ENCODE measurements at places on chromosomes 12 and 14.

DNA sequence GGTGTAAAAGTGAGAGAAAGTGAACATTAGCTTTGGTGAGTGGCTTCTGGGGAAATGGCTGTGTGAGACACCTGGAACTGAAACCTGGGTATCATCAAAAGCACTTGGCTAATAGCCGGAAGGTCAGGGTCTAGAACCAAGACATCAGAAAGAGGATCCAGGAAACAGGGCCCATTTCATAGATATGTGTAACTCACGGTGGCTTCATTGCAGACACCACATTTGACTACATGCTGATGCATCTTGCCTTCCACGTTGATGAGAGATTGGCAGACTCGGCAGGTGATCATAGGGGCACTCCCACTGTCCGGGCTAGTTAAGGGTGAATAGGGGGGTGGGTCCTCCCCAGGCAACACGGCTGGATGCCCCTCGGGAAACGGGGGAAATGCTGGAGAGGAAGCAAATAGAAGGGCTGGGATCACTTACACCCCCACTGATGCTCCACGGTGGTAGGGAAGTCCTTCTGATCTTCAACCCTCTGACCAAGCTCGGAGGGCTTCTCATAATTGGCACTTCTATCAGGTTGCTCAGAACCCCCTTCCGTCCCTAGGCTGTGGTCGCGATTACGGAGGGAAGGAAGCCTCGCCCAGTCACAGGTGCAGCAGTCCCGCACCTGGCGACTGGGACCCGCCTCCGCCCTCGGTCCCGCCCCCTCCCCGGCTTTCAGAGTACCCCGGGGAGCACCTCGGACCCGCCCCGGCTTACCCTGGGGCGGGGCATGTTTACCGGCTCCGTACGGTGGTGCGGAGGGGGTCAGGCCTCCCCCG lies 593 bp downstream of the PIP4P1 start:
- no peak for DNase-seq

DNA sequence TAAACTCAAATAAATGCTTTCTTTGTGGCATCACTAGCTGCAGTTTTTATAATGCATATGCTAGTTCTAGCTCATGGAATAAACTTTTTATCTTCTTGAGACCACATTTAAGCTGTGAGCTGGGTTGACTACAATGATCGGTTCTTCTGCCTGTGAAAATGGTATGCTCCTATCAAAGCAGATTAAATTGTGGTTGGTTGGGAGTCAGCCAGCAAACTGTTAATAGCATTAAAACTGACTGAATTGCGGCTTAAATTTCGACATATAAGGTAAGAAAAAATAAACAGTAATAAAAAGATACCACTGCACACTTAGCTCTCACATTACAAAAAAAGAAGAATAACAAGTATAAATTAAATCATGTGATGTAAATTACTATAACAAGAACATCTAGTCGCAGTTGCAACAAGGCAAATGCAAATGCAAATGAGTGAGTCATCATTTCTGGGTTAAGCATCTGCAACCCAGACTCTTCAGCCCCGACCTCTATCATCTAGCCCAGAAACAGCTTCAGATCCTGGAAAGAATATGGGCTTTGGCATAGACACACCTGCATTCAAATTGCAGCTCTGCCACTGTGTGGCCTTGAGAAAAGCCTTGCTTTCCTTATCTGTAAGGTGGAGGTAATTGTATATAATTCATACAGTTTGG lies 19.8 kb upstream of the DHRS7 start:
- DNase-seq: no peak

DNA sequence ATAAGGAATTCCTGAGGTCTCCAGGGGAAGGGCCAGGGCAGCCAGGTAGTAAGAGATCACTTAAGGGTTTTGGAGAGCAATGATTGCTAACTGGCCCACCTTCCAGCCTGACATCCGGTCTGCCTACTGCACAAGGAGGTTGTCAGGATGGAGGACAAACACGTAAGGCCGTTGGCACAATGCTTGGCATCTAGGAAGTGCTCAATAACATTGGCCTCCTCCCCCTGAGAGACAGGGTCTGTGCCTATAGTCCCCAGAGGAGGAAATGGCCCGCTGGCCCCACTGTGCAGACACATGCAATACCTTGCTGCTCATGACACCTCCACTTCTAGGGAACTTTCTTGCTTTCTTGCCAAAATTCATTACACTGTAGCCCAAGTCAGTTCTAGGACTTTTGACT lies 73.2 kb downstream of the NTF3 start:
- no peak for DNase-seq

DNA sequence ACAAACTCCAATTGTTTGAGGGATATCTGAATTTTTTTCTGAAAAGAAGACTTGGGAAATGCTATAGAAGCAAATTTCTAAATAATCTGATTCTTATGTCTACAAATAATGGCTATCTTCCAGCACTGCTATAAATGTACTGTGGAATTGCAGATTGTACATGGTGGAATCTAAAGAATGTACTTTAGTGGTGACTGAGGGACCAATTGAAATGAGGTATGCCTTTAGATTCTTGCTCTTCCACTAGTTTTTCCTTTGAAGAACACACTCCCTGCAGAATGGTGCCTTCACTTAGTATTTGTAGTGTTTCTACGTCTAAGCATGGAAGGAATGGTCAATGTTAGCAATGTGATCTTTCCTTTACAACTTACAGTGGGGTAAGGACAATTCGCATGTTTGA lies 11.7 kb upstream of the PRB4 start:
- no peak for DNase-seq

DNA sequence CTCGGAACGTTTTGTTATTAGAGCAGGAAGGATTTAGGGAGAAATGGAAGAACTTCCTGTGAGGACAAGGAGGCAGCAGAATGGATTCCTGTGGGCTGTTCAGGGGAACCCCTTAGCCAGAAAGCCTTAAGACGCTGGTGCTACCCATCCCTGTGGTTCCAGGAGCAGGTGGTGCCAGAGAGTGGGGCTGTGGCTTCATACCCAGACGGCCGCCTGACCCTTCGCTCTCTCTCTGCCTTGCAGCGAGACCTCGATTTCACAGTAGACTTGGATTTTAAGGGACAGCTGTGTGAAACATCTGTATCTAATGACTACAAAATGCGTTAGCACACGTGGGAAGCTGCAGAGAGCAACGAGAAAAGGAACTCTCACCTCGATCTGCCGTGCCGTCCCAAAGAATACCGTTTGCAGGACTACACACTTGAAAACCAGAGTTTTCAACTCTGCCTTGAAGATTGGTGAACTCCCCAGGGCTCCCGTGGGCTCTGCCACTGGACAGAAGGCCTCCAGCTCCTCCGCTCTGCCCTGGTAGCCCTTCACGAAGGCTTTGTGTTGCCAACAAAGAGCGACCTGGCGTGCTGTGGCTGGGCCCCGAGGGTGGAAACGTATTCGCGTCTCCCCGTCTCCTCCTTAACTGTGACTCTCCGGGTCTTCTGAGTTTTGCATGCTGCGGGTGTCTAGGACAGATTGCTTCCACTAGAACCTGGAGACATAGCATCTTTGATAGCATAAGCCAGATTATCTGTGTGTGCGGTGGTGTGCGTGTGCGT lies 102.0 kb downstream of the PRMT8 start:
- DNase-seq: no peak

GRCh38 chr12:67356380-67356774 lies 87.2 kb downstream of the CAND1 start:
- no peak for DNase-seq

Data from Daoy (cell line).